ENCODE measurements at places on chromosomes 1 and 21.

GRCh38 chr1:78095593-78095992 is 49.8 kb downstream of the GIPC2 start:
- DNase-seq: no peak

DNA sequence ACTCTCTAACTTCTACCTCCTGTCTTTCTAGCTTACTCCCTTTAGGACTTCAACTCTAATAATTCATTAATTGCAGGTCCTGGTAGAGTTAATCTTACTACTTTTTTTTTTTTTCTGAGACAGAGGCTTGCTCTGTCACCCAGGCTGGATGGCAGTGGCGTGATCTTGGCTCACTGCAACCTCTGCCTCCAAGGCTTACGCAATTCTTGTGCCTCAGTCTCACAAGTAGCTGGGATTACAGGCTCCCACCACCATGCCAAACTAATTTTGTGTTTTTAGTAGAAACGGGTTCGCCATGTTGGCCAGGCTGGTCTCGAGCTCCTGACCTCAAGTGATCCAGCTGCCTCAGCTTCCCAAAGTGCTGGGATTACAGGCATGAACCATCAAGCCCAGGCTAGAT is 15.7 kb downstream of the BTBD8 start:
- no peak for DNase-seq

GRCh38 chr1:89310505-89310904 is 37.8 kb upstream of the GBP5 start:
- DNase-seq: no peak

- DNase-seq: no peak
Observed at GRCh38 chr1:90100566-90100965, 105.7 kb downstream of the ZNF326 start.

DNA sequence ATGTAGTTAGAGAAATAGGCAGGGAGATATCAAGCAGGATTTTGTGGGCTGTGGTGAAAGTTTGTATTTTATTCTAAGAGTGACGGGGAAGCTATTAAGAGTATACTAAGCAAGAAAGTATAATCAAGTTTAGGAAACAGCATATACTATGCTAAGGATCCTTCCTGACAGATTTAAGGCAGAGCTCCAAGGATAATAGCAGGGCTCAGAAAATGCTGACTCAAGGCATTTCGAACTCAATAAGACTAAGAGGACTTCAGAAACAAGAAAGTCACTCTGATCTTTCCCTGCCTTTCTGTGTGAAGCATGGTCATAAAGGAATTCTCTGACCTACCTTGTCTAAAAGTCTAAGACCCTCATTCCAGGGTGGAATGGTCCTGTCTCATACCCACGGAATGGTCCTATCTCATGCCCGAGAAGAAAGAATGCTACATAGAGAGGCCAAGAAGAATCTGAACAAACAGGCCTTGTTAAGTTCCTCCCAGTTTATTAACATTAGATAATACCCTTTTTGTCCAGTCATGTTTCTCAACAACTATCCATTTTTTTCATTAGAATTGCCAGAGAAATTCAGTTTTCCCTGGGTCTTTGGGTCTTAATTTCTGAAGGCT is 59.1 kb downstream of the HFM1 start:
- no peak for DNase-seq

- DNase-seq: no peak
Observed at GRCh38 chr1:199706826-199707606, 320.5 kb upstream of the NR5A2 start.

All from activated T-cell treated with anti-CD3 and anti-CD28 coated beads, Interleukin-2, amount 50 U/mL, for 1 hour (primary cell).